ENCODE measurements at places on chromosomes 1 and 21. TPM values are rescaled to one million over a fixed set of nuclear protein-coding genes. Genes with fewer than 3 reads are reported as not detected.

SPATA46 gene
- not detected for total RNA-seq

FMO1 gene
- 3.5 TPM for total RNA-seq

LIN28A gene
- total RNA-seq, result not detected

DSCAM gene
- total RNA-seq, result 0.21 TPM

CD84 gene
- 5.3 TPM for total RNA-seq

RAB7B gene
- 11.5 TPM for total RNA-seq

EXO5 gene
- 9.7 TPM for total RNA-seq
